ENCODE measurements at places on chromosomes 2 and 18.

GRCh38 chr2:211930331-211930730 is 608.3 kb downstream of the ERBB4 start:
- DNase-seq, result peak; percentile 1

GRCh38 chr2:119062652-119063051 is 95.9 kb downstream of the C1QL2 start:
- no peak for DNase-seq

- DNase-seq, result no peak
Measured at GRCh38 chr2:129460299-129461198, 518.9 kb upstream of the RAB6C start.

GRCh38 chr2:140410695-140411094 is 1630.5 kb upstream of the NXPH2 start:
- no peak for DNase-seq

GRCh38 chr2:183010112-183010511 is 28.1 kb downstream of the NCKAP1 start:
- DNase-seq, result no peak

- DNase-seq, result peak; percentile 36
Measured at GRCh38 chr2:119106301-119106897, 52.2 kb downstream of the C1QL2 start.

DNA sequence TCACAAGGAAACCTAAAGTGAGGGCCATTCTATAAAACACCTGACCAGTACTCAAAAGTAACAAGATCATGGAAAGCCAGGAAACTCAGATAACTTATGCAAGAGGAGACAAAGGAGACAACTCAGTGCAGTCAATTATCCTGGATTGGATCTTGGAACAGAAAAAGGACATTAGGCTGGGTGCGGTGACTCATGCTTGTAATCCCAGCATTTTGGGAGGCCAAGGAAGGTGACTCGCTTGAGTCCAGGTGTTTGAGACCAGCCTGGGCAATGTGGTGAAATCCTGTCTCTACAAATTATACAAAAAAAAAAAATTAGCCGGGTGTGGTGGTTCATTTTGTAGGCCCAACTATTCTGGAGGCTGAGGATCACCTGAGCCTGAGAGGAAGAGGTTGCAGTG is 424.5 kb upstream of the SPRED2 start:
- DNase-seq, result no peak

GRCh38 chr2:159077869-159078268 is 109.4 kb downstream of the TANC1 start:
- no peak for DNase-seq

DNA sequence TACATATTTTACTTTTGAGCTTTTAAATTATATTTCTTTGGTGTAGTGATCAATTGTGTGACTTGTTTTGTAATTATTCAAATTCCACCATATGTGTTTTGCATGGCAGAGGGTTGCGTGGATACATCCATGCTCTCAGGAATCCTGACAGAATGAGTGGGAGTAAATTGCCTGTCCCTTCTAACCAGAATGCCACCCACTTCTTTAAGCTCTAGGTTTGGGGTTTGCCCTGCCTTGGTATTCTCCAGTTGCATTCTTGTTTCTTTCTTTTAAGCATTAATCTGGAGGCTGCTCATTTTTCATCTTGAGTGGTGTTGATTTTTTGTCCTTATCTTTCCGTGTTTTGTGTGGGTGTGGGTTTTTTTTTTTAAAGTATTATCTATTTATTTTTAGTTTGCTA is 360.0 kb downstream of the PTPRM start:
- no peak for DNase-seq

DNA sequence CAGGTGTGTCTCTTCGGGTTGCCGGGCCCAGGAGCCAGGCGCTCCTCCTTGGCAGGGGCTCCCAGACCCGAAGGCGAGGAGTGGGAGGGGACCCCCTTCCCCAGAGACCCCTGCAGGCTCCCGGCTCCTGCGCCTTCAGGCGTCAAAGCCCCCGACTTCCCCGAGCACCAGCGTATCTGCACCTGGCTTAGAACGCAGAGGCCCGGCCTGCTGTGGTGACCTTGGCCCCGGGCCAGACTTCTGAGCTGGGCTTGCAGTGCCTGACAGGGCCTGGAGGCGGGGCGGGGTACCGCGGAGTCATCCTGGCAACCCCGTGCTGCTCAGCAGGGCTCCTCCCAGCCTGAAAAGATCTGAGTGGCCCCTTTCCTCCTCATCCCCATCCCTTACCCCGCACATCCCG is 27.0 kb downstream of the SKA1 start:
- DNase-seq, result no peak

- no peak for DNase-seq
Measured at GRCh38 chr18:79527656-79528315, 132.1 kb downstream of the NFATC1 start.

DNA sequence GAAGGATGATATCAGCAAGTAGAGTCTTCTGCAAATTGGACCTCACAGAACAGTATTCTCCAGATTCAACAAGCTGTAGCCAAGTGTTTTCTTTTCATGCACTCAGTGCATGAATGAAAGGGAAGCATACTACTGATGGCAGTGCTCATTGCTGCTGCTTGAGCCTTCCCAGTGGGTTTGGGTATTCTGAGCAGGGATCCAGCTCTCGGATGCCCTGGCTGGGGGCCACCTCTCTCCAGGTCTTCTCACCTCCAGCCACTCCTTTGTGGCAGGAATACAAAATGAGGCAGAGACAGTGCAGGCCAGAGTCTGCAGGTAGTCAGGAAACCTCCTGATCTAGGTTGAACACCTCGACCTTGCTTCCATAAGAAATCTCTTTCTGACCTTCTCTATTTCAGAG is 390.4 kb upstream of the CELF4 start:
- DNase-seq, result no peak

- no peak for DNase-seq
Measured at GRCh38 chr2:69776886-69777785, 35.2 kb downstream of the ANXA4 start.
